Memory B cell (primary cell): ENCODE measurements at places on chromosomes 16 and 17.

GRCh38 chr16:26768385-26769010 is 298.2 kb upstream of the C16orf82 start:
- no peak for DNase-seq

- no peak for DNase-seq
Measured at GRCh38 chr17:46795379-46795952, 23.0 kb downstream of the WNT3 start.

- no peak for DNase-seq
Measured at GRCh38 chr16:78551487-78552085, 452.1 kb downstream of the WWOX start.

GRCh38 chr17:47895347-47895855 is 635 bp upstream of the SP2 start:
- no peak for DNase-seq

DNA sequence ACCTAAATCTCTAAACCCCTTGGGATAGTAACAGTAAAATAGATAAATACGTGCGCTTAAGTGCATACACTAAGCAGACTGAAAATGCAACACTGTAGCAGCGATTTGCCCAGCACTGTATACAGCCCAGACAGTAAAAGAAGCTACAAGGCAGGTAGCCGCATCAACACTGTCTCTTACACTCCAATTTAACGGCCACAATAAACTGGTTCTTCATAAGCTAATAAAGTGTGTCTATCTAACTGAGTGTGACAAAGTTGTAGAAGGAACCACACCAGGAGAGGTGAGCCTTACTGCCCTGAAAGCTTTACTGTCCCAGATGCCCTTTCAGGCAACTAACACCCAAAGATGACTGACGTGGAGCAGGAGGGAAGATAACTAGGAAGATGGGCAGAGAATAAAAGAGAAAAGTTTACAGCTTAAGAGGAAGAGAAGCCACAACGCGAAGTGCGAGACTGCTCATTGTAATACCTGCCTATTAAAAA is 847 bp downstream of the ZDHHC7 start:
- no peak for DNase-seq

DNA sequence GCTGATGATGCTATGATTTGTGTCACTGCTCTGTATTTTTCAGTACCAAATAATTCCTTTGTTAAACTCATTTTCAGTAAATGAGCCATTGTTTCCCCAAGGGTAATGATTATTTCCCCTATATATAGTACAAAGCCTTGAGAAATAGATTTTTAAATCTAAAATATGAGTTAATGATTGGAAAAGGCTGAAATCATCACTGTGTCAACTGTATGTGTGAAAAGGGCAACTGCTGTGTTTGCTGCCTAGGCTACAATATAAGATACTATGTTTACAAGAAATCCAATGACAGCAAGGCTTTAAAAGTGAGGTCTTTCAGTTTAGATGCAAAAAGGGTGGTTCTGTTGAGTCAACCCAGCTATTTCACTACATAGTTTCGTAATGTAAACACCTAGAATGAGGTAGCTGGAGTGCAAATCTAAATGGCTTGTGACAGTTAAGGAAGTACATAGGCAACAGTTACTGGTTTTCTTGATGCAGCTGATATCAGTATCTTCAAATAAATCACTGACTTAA is 15.3 kb downstream of the NLK start:
- DNase-seq = no peak

DNA sequence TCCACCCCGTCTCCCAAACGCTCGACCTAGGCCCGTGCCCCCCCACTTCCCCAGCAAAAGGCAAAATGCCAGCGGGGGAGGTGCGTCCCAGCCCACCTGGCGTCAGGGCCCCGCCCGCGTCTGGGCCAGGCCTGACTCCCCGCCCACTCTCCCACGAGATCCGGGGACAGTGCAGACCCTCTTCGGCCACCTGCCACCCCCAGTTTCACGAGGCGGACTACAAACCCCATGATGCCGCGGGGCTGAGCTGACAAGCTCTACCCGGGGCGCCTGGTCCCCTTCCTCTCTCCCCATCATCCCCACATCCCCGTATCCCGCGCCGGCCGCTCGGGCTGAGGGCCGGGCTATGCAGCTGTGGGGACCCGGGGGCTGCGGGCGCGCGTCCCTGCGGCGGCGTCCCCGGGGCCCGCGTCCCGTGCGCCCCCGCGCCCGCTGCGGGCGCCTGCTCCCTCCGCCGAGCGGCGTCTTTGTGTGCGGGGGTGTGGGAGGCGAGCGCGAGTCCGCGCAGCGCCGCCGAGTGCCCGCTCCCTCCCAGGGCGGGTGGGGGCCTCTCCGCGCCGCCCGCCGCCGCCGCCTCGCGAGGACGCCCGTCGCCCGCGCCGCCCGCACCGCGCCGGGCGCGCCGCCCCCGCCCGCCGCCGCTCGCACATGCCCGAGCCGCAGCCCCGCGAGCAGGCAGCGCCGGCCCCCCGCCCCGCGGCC is at the start of gene ANKRD13B:
Gene ANKRD13B (plus strand): TSS at position 283 of the 702 bp plus-strand sequence. CDS start 490 bp downstream, outside the sequence.
- no peak for DNase-seq

DNA sequence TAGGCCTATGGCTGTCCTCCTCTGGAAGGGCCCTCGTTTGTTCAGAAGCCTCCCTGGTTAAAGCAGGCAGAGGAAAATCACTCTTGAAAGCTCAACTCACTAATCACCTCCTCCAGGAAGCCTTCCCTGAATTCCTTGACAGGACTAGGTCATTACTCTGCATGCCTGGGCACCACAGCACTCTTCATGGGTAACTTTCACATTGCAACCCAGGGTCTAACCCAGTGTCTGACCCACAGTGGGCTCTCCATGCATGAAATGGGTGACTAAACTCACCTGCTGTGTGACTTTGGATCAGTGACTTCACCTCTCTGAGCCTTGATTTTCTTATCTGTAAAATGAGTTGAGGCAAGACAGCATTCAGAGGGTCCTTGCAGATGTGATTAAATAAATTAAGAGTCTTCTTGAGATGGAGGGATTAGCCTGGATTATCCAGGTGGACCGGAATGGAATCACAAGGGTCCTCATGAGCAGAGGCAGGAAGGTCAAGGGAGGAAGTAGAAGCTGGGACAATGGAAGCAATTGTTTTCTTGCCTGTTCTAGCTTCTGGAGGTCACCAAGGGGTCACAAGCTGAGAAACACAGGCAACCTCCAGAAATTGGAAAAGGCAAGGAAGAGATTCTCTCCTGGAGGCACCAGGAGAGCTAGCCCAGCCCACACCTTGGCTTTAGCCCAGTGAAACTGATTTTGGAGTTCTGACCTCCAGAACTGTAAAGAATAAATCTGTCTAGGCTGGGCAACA is 3.8 kb upstream of the RAI1 start:
- no peak for DNase-seq

DNA sequence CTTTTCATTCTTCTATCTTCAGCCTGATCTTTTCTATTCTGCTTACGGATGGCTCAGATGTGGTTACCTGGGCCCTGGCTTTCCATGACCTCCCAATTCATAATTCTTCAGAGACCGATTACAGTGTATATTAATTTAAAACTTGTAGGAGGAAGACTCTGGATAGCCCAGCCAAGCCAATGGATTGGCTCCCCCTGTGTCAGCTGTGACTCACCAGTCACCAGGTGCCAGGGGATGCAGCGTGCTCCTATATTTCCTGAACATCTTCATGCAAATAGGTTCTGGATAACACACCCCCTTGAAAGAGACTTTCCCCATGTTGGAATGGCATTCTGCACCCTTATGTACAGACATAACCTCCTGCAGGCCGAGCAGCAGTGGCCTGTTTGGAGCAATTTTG is 208.3 kb upstream of the WSCD1 start:
- no peak for DNase-seq

DNA sequence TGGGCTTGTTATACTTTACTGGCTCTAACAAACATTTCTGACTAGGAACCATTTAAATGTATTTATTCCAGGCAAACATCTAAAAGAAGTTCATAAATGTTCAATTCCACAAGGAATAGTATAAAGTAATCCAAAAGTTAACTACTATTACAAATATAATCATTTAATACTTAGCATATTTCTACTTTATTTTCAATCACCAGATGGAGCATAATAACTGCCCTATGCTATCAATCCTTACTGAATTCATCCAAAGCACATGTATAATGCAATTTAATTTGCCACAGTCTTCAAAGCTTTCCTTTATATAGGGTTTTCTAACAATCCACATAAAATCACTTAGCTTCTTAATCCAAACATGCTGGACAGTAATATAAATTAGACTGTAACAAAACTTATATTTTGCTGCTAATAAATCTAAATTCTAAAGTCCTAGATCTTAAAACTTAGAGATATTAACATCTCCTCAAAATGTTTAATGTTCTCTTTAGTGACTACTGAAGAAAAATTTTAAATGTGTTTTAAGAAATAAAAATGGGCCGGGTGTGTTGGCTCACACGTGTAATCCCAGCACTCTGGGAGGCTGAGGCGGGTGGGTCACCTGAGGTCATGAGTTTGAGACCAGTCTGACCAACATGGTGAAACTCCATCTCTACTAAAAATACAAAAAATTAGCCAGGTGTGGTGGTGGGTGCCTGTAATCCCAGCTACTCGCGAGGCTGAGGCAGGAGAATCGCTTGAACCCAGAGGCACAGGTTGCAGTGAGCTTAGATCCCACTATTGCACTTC is 5.9 kb downstream of the MEIOB start:
- no peak for DNase-seq

DNA sequence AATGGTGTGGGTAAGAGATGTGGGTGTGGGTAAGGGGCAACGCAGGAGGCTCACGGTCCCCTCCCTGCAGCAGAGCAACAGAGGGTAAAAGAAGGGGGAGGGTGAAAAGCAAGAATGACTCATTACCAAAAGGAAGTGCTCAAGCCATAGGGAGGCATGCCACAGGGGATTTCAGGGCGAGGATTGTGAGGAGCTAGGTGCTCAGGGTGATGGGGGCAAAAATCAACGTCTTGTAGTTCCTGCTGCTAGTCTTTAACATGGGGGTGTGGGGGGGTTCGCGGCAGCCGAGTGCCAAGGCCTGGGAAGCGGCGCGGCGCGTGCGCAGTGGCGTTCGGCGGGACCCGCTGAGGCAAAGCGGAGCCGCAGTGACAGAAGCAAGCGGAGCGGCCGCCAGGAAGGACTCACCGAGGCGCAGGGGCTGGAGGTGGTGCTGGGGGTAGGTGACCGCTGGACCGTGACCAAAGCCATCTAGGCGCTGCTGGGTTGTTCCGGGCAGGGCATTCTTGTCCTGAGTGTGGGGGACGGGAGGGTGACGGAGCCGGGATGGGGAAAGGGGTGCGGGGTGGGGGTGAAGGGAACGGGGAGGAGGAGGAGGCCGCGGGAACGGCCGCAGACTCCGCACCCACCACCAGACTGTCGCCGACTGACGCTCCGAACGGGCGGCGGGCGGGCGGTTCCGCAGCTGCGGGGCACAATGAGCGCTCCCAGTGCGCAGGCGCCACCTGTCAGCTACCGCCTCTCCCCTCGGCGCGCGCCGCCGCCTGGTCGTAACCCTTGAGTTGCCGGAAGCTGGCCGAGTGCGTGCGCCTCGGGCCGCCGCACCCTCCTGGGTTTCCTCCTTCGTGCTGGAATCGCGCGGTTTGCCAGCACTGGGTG is at the start of gene SSH2:
Gene SSH2 (minus strand): TSS at position 696 of the 876 bp plus-strand sequence. CDS start 228 bp downstream, at position 468.
- peak; percentile 82 for DNase-seq

DNA sequence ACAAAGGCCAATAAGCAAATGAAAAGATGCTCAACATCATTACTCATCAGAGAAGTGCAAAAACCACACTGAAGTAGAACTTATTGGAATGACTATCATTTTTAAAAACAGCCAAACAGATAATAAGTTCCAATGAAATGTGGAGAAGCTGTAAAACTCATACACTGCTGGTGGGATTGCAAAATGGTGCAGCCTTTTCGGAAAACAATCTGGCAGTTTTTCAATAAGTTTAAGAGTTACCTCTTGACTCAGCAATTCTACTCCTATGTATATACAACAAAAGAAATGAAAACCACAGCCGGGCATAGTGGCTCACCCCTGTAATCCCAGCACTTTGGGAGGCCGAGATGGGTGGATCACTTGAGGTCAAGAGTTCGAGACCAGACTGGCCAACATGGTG is 49.3 kb downstream of the AKAP10 start:
- DNase-seq = no peak

GRCh38 chr17:75601057-75601987 is 13.7 kb downstream of the MYO15B start:
- peak; percentile 69 for DNase-seq

- DNase-seq = no peak
Measured at GRCh38 chr16:84496991-84497390, 7.5 kb downstream of the MEAK7 start.

- DNase-seq = no peak
Measured at GRCh38 chr17:46170639-46171429, 22.4 kb downstream of the KANSL1 start.

GRCh38 chr16:15509593-15510535 is 75.5 kb downstream of the BMERB1 start:
- DNase-seq = no peak

DNA sequence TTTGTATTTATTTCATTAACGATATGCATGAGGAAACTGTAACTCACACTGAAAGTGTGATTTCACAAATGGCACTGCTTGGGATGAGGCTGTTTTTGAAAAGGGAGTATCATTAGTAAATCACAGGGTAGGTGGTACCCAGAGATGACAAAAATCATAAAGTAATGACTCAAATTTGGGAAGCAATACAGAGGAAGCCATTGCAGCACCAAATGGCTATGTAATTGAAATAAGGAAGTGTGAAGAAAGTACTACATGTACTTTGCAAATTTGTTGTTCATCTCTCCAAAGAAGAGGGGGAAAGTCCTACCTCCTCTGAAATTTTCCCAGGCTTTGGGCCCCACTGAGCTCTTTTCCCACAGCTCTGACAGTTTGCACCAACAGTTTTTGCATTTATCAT is 12.3 kb upstream of the ABCC12 start:
- DNase-seq = no peak

GRCh38 chr16:85639529-85640253 is 26.6 kb downstream of the GSE1 start:
- no peak for DNase-seq

DNA sequence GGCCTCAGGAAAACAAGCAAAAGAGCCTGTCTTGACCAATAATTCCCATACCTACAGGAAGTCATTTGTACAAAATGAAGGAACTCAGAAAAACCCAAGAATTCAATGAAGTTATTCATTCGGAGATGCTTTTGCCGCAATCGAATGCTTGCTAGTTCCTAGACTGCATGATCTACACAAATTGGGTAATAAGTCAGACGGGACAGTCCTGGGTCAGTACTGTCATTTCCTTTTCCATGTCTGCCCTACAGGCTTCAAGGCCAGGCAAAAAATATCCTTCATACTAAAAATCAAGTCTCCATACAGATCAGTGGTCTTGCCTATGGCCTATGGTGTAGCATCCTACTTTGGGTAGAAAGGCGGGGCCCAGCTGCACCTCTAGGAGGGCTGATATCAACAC is 71.4 kb downstream of the CFDP1 start:
- no peak for DNase-seq
